ENCODE measurements at places on chromosomes 16 and 17.

DNA sequence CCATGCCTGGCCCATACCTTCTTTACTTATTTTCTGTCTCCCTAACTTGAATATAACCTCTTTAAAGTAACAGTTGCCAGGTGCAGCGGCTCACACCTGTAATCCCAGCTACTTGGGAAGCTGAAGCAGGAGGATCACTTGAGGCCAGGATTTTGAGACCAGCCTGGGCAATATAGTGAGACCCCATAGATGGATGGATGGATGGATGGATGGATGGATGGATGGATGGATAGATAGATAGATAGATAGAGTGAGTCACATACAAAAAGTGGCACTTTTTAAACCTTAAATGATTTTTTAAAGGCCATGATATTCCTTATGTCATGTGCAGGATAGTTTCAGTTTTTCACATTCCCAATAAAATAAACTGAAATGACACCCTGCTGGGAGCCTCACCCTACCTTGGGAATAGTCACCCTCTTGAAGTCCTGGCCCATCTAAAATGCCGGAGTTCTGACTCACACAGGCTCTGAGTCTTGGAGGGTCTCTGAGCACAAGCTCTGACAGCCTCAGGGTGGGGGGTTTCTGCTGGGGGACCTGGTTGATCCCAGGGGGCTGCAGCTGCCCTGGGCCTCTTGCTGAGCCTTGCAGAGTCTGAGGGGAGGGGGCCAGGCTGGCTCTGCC, 26.2 kb downstream of the CPNE2 start:
- DNase-seq, result no peak

DNA sequence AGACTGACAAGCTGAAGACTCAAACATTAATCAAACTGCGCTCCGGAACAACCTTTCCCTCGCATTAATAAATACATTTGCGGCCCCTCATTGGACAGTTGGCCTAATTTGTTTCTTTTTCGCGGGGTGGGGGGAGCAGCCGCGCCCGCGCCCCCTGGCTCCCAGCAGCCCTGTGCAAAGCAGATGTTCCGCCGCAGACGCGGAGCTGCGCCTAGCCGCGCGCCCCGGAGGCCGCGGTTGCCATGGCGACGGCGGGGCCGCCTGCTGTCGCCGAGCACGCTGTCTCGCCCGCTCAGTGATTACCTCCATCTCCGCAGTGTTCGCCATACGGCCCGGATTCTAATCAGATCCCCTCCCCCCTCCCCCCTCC, 25.5 kb downstream of the COPZ2 start:
- peak; percentile 41 for DNase-seq

DNA sequence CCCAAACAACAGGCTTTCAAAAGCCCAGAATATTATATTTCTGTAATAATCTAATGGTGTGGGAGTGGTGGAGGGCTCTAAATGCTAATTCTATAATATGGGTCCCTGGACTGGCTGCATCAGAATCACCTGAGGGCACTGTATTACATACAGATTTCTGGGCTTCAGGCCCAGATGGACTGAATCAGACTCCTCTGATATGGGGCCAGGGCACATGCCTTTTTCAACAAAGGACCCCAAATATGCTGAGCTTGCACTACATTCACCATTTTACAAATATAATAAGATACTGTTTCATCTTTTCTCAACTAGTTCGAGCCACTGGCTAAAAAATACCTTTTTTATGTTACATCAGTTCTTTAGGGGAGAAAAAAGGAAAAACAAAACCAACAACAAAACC, 309.7 kb downstream of the MAP2K6 start:
- no peak for DNase-seq

DNA sequence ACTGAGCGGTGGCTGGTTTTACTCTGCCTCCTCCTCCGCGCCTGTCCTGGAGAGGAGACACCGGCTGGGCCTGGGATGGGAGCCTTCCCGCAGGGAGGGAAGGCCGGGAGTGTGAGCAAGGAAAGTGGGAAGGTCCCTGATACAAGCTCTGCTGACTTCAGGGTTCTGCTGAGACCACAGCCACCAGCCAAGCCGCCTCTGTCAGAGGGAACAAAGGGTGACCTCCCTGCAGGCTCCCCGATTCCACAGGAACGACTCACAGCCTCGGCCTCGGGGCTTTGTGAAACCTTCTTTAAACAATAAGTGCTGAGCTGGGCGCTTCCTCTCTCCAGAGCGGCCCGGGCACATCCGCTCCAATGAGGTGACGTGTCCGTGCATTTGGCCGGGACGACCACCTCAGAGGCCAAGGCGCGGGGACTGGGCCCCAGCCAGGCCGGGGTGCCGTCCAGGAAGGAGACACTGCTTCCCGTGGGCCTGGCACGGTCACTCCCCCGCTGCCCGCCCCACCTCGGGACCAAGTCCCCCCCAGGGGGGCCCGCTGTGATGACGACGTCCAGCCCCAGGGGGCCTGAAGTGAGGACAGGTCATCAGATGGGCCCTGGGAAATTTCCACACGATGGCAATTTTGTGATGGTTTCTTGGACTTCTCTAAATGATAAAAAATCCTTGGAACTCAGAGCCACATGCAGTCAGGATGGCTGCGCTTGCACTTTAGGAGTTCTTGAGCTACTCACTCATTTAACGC, 11.8 kb upstream of the CIBAR2 start:
- DNase-seq, result peak; percentile 90
